ENCODE measurements at places on chromosomes 6 and 20.

DNA sequence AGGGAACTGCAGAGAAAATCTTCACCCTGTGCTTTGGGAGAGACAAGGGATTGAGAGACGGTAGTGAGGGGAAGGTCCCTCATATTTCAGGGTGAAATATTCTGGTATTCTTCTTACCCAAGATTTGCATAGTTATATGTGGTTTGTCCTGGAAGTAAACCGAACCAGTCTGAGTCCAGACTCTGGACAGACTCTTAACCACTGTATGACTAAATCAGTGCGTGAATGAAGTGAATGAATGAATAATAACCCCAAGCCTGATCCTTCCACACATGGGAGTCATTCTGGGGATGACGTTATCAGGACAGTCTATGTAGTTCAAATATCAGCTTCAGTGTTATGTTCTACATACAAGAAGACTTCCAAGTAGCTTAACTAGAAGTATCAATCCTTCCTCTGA lies 690.7 kb downstream of the KIF16B start:
- DNase-seq = no peak

DNA sequence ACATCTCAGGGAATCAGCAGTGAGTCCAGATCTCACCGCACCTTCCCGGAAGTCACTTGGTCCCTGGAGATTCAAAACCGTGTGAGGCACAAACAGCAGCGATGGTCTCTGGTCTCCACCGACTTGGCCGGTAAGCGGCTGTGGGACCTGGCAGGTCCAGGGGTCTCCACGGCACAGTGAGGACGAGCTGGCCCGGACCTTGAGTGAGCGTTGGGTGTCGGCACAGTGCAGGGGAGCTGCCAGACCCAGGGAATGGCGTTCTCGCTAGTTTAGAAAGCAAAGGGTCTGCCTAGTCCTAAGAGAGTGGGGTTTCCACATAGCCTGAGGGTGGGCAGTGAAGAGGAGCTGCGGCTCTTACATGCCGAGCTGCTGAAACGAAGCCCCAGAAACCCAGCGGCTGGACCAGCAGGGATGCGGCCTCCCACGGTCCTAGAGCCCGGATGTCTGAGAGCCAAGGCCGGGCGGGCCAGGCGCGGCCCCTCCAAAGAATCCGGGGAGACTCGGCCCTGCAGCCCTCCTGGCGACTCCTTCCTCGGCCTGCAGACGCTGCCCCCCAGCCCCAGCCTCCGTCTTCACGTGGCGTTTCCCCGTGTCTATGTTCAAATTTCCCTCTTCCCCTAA lies 185.0 kb downstream of the ERMARD start:
- no peak for DNase-seq

DNA sequence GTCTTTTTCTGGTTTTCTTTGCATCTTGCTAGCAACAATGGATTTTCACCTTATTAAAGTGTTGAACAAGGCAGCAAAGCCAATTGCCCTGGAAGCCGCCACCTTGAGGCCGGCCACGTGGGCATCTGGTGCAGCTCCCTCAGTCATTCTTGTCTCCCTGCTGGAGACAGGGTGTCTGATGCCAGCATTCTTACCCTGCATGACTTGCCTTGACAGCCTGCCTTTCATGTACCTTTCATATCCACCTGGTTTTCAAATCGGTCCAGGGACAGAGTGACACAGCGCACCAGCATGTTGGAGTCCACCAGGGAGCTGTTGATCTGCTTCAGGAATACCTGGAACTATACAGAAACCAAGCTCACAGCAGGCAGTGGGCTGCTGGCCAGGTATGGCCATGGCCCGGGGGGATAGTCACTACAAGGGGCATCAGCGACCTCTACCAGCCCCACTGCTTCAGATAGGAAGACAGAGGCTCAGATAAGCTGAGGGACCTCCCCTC lies 49.8 kb downstream of the MYH7B start:
- DNase-seq = no peak

- DNase-seq = no peak
These were observed 118.9 kb upstream of the EXOC2 start for GRCh38 chr6:811831-812230.

DNA sequence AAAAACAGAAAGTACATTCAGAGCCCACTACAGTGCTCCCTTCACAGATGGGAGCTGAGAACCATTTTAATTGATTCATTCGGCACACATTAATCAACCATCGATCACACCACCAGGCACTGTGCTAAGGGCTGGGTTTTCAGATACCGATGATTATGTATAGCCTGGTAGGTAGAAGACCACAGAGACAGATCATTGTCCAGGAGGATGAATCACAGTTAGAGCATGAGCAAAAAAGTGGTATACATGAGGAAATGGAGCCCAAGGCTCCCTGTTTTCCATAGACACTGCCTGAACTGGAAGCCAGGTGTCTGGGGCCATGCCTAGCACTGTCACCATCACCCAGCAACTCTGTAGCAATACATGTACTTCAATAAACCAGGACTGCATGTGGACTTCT lies 9.0 kb upstream of the PRDM1 start:
- DNase-seq = no peak

DNA sequence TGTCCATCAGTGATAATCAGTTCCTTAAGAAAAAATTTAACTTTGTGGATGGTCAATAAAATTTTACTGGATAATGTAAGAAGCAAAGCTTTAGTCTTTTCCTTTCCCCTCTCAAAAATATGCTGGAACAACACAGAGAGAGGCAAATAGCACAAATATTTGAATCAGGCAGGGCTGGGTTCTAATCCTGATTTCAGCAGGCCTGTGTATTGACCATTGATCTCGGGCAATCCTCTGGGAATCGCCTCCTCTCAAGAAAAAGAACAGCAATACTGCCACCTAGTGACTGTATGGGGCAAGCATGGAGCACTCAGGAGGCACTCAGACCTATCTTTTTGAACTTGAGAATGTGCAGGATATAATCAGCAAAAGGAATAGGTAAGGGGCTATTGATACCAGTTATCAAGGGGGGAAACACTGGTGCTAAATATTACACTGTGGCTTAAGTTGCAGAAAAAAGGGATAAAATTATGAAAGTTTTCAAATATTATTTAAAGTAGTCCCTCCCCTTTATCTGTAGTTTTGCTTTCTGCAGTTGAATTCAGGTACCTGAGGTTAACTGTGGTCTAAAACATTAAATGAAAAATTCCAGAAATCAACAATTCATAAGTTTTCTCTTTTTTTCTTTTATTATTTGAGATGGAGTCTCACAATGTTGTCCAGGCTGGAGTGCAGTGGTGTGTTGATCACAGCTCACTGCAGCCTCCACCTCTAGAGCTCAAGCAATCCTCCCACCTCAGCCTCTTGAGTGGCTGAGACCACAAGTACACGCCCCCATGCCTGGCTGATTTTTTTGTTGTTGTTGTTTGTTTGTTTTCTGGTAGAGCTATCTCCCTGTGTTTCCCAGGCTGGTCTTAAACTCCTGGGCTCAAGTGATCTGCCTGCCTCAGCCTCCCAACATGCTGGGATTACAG lies 91.8 kb upstream of the NHSL1 start:
- DNase-seq = no peak

DNA sequence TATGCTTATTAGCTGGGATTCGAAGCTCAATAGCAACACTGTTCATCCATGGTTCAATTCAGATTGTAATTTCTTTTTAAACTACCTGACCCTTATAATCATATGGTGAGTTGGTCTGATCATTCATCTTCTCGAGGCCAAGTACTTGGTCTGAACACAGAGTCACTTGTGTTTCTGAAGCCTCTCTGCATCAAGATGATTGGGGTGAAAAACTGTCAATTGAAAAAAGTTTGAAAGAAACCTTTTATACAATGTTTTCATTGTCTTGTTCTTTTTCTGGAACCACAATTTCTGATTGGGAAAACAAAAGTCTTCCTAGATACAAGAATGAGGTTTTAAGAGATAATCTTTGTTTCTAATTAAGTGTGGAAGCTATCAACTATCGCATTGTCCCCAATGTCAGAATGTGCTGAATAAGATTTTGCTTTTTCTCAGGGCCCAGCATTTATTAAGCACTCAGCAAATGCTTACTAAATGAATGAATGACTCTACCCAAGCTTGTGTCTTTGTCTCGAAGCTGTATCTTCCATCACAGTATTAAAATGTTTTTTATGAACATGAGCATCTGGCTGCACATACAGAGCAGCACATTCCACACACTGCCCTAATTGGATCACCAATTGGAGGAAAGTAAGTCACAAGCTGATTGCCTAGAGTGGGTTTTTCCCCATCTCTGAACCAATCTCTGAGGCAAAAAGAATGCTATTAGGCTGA lies 45.0 kb upstream of the MOXD1 start:
- no peak for DNase-seq

- DNase-seq = no peak
These were observed 40.1 kb downstream of the VSTM2L start for GRCh38 chr20:37943033-37943432.

DNA sequence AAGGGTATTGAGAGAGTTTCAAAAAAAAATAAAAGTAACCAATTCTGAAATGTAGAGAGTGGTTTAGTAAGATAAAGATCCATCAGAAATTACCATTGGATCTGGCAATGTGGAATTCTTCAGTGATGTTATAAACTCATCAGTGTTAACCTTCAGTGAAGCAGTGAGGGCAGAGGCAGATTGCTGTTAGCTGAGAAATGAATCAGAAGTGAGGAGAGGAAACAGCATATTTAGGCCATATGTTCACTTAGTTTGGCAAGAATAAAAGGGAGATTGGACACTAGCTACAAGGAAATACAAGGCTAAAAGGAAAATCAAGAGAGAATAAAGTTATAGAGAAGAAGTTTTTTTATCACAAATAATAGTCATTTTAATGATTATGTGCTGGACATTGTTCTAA lies 9.6 kb downstream of the KCNQ5 start:
- no peak for DNase-seq

GRCh38 chr6:108839083-108839642 lies 9.1 kb upstream of the ARMC2 start:
- no peak for DNase-seq

- DNase-seq = no peak
These were observed 69.7 kb upstream of the LY86 start for GRCh38 chr6:6518631-6519427.

DNA sequence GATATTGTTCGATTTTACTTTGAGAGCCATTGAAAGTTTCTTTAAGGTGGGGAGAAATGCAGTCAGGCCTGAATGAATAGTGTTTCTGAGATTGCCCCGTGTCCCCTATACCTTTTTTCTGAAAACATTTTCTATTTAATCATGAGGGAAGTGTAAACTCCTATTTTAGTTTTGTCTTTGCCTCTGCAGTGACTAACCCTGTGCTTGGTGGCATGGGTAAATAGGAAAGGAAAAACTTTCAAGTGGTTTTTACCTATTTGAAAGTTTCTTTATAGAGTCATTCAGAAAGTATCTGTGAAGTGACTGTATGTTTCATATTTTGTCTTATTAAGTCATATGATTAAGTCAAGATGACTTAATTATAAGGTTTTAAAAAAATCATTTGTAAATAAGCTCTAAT lies 14.5 kb downstream of the SNRNP48 start:
- DNase-seq = no peak

- DNase-seq = no peak
These were observed 43.8 kb upstream of the XRN2 start for GRCh38 chr20:21259346-21259745.

DNA sequence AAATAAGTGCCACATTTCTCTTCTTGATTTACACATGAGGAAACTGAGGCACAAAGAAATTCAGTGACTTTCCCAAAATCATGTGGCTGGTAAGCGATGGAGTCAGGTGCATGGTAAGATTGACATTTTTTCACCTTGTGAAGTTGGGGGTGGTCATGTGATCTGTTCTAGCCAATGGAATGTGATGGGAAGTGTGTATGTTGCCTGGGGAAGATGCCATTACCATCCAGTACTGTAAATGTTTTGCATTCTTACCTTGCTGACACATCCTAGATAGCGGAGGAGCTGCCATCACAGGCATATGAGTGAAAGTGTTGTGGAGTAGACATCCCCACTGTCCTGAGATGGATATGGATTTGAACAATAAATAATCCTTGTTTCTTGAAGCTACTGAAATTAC lies 499.6 kb upstream of the SULF2 start:
- DNase-seq = no peak

- DNase-seq = no peak
These were observed 182.5 kb downstream of the GMPR start for GRCh38 chr6:16420715-16421461.

DNA sequence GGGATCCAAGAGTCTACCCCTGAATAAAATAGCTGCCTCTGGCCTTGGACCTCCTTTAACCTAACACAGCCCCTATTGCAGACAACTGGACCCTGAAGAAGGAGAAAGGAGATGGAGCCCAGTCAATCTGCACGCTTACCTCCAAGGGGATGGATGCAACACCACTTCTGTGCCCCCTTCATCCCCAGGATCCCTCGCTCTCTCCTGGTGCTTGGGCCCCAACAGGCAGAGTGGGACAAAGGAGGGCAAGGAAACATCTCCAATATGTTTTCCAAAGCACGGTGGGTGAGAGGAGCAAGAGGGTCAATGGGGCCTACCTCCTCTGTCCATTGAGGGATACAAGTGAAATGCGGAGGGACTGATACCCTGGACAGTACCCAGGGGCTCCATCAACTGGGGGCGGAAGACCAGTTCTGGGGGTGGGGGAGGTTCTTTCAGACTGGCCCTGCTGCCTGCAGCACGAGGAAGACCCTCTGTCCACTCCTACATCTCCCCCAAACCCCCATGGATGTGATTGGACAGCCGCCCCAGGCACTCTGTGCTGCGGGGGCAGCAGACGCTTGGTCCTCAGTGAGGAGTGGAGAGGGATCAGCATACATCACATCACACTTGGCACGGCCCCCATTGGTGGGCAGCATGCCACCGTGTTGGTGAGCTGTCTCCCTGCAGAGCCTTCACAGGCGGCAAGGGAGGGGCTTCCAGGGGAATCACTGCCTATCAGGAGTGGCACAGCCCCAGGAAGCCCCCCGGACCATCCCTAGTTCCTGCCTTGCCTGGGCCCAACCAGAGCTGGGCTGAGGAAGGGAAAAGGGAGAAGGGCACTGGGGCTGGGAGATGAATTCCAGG lies 70.6 kb downstream of the MRPL14 start:
- DNase-seq = no peak

- DNase-seq = no peak
These were observed 14.0 kb downstream of the HIVEP1 start for GRCh38 chr6:12026120-12026519.

DNA sequence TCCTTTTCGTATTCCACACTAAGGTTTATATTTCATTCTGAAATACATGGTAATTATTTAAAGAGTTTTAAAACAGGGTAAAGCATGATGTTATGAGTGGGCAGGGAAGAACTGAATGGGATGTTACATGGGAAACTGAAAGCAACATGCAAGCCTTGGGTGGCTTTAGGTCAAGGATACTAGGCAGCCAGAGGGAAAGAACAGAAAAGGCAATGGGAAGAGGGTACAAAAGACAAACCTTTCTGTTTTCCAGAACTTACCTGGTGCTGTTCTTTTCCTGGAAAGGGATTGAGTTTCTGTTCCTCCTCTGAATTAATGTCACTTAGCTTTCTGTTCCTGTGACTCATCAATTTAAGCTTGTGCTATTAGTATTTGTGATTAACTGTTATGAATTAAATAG lies 71.2 kb upstream of the SMIM8 start:
- DNase-seq = no peak

GRCh38 chr6:63785006-63785405 lies 149.4 kb downstream of the PHF3 start:
- no peak for DNase-seq

DNA sequence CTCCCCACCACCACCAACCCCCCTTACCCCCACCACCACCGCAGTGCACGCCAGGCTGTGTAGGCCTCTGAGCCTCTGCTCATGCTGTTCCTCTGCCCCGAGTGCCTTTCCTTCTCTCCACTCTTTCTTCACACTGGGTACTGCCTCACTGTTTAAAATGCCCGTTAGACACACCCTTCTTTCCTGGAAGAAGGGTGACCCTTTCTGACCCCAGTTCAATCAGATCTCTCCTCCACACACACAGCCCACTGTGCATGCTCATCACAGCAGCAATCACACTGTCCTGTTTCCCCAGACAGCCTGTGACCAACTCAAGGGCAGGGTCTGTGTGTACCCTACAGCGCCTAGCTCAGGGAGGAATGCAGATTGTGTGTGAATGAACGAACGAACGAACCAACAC lies 10.0 kb downstream of the TMEM74B start:
- DNase-seq = no peak
